ENCODE measurements at places on chromosomes 3 and 15.

DNA sequence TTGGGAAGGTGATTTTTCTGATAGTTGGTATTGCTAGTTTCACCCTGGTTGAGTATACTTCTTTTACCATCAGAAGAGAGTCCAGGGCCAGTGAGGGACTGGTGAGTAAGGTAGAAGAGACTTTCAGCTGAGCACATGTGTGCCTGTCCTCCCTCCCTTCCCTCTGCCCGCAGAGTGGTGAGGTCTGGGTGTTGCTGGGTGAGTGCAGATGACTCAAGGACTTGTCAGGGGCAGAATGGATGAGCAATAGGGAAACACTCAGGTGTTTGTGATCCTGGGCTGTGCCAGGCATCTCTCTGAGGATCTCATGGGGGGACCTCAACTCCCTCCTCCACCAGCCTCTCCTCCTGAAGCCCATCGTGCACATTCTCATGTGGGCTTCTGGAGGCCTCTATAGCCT, 76.0 kb upstream of the GSK3B start:
- no peak for DNase-seq

DNA sequence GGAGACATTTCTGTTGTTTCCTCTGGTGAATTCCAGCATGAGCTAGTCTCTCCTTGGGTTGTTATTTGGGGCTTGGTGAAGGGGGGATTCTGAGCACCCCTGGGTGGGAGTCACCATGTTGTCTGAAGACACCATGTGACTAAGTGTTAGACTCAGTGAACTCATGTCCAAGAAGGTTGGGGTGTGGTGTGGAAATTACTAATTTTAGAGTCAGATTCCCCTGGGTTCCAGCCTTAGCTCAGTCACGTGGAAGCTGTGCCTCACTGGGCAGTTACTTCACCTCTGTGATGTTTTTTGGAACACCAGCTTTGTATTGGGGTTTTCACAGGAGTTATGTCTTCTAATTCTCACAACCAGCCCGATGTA, 171.5 kb downstream of the RPLP1 start:
- no peak for DNase-seq

DNA sequence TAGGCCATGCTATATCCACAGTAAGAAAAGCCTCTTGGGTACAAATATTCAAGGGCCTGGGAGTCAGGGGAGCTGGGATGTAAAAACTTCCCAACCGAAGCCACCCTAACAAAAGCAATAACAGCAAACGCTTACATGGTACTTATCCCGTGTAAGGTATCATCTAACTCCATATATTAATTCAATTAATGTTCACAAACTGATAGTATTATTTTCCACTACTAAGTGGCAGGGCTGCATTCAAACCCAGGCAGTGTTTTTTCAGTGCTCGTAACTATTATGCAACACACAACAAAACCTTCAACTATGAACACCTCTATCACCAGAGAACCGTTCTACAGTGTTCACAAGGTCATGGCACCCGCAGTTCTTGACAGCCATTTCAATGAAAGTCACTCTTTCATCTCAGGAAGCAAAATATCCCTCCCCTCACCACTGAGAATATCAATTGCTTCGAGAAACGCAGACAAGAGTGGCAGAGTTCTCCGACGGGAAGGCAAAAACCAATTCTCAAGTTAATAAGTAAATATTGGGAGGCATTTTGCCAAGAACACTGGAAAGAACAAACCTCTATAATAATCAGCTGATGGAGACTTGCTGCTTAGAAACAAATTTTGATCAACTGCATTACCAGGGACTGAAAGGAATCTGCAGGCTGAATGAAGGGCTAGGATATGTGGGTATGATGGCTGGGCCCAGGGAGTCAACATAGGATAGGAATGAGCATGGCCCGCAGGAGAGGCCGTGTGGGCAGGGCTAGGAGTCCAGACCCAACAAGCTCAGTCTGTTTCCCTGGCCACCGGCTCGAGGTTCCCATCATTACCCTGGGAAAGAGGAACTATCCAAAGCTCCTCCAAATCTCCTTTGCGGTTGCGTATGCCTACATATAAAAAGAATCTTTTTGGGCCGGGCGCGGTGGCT, 72.3 kb downstream of the XXYLT1 start:
- DNase-seq: no peak

DNA sequence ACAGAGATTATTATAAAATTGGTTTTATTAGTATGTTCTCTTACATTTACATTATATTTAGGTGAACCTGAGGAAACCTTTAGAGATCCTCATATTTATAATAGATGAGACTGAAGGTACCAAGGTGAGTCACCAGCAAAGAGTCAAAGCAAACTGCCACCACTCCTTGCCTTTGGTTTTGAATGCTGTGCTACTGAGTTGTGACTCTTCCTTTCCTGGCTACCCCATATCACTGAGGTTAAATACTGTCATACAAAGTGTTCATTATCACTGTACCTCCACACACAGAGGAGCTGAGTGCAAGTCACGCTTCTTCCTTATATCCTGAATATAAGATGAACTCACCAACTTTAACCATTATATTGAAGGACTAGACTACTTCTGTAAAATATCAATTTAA, 168.2 kb downstream of the CBLB start:
- no peak for DNase-seq

DNA sequence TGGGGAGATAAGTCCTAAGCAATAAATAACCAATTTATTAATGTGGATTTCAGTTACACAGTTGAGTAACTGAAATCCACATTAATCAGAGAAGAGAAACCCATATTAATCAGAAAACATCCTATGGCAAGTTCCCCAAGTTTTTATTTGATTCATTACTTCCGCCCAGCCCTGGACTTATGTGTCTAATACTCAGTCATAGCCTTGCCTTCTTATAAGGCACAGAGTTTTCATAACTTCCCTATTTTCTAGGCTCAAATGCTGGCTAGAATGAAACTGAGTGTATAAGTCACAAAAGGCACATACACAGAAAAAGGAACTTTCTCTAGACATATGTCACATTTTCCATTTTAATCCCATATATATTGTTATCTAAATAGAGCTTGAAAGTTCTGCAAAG, 28.8 kb downstream of the CD47 start:
- no peak for DNase-seq

GRCh38 chr3:169914321-169914720, 2.9 kb downstream of the SAMD7 start:
- DNase-seq: no peak

DNA sequence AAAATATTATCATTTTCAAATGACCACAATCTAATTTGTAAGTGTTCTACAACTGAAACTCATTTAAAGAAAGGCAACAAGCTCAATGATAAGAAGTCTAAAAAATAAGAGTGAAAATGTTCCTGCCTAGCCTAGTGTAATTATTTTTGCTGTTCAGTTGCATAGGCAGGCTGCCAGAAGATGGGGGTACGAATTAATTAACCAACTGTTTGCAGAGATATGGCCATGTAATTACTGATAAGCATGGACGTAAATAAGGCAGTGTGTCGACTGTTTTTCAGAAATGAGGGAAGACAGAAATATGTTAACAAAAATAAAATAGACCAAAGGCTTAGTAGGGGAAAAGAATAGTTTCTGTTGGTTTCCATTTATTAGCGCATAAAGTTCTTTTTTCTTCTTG, 24.7 kb upstream of the SCAANT1 start:
- DNase-seq: no peak

GRCh38 chr3:174193604-174194003, 665.5 kb upstream of the NAALADL2 start:
- no peak for DNase-seq

DNA sequence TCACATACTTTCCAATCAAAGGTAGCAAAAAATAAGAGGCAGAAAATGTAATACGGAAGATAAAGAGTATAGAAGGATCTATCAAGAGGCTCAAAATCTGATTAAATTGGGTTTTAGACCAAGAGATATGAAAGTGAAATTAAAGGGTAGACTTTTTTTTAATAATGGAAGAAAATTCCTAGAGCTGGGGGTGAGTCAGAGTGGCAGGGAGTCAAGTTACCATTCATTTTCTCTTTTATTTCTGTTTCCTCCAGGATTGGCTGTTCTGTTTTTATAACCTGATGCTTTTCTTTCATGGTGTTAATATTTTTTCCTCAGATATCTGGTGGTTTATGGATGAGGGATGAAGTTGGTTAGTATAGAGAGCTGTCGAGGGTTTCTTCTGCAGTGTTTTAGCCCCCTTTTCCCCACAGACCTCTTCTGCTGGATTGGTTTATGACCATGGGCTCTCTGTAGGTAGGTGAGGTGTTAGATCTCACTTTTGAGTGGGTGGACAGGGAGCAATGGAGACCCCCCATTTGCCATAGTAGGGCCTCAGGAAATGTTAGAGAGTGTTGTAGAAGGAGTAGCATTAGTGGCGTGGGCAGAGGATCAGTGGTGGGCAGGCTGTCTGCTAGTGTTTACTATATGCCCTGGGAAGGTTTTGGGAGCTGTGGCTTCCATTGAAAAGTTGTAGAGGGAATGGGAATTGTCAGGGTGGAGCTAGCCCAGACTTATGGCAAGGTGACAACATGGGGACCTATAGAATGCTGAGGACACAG, 201.6 kb upstream of the GOLGA6L4 start:
- no peak for DNase-seq

- DNase-seq: no peak
These were observed 116.8 kb downstream of the USP13 start for GRCh38 chr3:179769411-179770247.

GRCh38 chr3:127077505-127078064, 94.7 kb downstream of the PLXNA1 start:
- no peak for DNase-seq

GRCh38 chr3:129623447-129624118, 17.1 kb upstream of the PLXND1 start:
- DNase-seq: no peak

GRCh38 chr3:72461787-72462186, 386.5 kb downstream of the SHQ1 start:
- no peak for DNase-seq

GRCh38 chr3:55175423-55175822, 247.6 kb upstream of the LRTM1 start:
- no peak for DNase-seq

DNA sequence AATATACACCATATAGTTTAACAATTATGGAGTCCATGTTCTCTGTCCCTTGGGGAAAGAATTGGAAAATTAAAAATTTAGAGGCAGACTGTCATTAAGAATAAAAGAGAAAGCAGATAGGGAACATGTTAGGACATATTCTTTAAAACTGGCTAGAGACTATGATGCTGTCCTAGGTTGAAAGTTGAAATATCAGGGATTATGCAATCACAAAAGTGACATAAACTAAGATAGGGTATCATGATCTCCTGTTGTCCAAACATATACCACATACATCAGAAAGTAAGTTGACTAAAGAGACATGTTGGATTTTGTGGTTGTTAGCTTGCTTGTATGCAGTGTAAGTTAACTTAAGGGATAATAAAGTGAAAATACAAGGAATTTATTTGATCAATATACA, 9.9 kb upstream of the EID1 start:
- no peak for DNase-seq

- DNase-seq: no peak
These were observed 162.8 kb downstream of the CD47 start for GRCh38 chr3:107928084-107928445.

DNA sequence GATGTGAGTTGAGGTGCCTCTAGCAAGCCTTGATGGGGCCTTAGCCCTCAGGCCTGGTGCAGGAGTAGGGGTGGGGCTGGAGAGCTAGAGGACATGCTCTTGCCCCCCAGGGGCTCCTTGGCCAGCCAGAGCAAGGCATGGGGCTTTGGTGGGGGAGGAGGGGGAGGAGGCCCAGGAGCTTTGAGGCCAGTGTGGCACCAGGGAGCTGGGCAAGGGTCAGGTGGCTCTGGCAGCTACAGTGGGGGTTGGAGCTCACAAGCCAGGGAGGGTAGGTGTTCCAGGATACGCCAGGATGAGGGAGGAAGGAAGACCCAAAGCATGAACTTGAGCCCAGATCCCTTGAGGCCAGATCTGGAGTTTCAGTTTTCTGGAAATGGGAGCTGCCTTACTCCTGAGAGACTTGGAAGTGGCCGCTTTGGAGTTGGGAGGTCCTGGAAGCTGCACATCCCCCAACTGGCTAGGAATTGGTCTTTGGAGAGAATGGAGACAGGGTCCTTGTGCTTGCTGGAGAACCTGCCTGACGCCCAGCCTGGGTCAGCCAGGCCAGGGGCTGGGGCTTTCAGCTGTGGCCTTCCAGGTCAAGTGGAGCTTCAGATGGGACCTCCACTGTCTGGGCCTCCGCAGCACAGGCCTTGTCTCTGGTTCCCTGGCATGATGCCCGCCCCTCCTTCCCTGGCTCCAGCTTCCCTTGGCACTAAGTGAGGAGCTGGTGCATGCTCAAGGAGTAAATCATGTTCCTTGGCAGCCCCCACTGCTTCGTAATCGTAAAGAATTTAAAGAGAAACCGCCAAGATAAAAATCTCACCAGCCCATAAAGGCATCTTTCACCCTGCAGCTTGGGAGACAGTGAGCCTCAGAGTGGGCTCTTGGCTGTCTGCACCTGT, 8.7 kb downstream of the SEMA3F start:
- no peak for DNase-seq

- no peak for DNase-seq
These were observed 125.4 kb upstream of the BFSP2 start for GRCh38 chr3:133274477-133274876.

DNA sequence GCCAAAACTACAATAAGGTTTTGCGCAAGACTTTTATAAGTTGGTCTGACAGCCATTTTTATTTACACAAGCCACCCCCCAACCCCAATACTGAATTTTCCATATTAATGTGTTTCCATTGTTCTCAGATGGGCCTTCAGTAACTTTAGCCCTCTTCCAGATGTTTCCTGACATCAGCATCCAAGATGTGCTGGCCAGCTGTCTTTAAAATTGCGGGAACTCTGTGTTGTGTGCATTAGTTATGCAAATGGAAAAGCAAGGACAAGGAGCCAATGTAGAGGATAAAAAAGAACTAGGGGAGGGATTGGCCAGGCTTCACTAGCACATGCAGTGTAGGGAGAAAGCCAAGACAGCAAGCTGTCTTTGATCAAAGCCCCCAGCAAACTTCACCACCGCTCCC, 45.4 kb downstream of the COMMD2 start:
- no peak for DNase-seq

GRCh38 chr3:177522051-177522450, 324.8 kb upstream of the TBL1XR1 start:
- DNase-seq: no peak

- peak; percentile 45 for DNase-seq
These were observed 4.2 kb downstream of the FURIN start for GRCh38 chr15:90872486-90873184.

DNA sequence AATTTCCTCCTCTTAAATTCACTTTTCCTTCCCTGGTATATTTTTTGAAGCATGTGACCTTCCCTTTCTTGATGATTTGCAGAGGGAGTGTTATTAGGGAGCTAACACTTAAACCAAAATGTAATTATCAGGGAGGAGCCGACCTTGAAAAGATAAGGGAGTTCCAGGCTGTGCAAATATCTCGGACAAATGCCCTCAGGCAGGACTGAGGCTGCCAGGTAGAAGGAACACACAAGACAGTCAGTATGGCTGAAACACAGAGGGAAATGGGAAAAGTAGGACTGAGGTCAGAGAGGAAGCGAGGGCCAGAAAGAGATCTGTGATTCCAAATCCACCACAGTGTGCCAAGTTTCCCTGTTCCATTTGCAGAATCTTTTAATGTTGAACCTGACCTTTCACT, 221.0 kb downstream of the CNTN3 start:
- no peak for DNase-seq

Measured in nephron progenitor cell (in vitro differentiated cells).